ENCODE measurements at places on chromosomes 12 and 14. TPM values are rescaled to one million over a fixed set of nuclear protein-coding genes. Genes with fewer than 3 reads are reported as not detected.
A peak's percentile ranks its signal among the peaks of the same experiment; 100 is the strongest.

SLC25A21 gene
- 2.6 TPM for polyA plus RNA-seq

HOTAIR gene
- polyA plus RNA-seq = 2.9 TPM

SCNN1A gene
- polyA plus RNA-seq = 64.3 TPM

KLRK1 gene
- polyA plus RNA-seq = 0.68 TPM

AMN gene
- 42.1 TPM for polyA plus RNA-seq

TAS2R50 gene
- polyA plus RNA-seq = 0.16 TPM

TBC1D30 gene
- polyA plus RNA-seq = 6.5 TPM

GZMH gene
- polyA plus RNA-seq = 0.21 TPM

TMEM132C gene
- 3.6 TPM for polyA plus RNA-seq

SRRM4 gene
- 0.05 TPM for polyA plus RNA-seq

DPY19L2 gene
- 21.5 TPM for polyA plus RNA-seq

RASSF9 gene
- polyA plus RNA-seq = 14.6 TPM

IKBIP gene
- 23.1 TPM for polyA plus RNA-seq

GRCh38 chr14:105193916-105194782 is 13.0 kb upstream of the NUDT14 start:
- no peak for DNase-seq

DNA sequence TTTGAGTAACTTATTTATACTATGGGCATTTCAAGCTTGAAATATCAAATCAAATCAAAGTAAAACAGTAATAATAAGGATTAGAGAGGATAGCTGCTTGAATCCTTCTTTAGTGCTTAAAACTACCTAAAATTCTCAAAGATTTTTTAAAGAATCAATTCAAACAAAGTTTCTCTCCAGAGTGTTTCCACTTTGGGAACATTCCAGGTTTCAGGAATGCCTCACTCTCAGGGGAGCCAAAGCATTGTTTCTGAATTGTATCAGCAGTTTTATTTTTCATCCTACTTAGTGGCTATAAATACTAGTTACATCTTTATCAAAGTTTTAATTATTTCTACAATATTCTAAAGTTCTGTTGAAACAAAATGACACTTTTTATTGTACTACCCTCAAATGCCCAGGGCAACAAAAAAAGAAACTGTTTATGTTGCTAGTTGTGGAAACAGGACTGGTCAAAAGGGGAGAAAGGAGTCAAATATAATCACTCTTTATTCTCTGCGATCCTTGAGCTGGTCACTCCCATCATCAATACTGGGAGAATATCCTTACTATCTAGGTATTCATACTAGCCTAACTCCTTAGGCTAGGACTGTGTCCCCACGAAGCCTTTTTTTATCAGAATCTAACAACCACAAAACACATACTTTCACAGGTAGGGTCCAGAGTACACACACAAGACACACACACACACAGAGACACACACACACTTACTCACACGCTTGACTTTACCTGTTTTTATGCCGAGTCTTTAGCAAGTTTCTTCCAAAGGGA is 598 bp downstream of the RASSF9 start:
- DNase-seq = peak; percentile 55

GRCh38 chr12:12714276-12715021 is 2.7 kb upstream of the CDKN1B start:
- DNase-seq = no peak

GRCh38 chr12:31845613-31846322 is 113.4 kb upstream of the RESF1 start:
- DNase-seq = no peak

- no peak for DNase-seq
Measured at GRCh38 chr14:103684871-103685270, 30.4 kb downstream of the XRCC3 start.

DNA sequence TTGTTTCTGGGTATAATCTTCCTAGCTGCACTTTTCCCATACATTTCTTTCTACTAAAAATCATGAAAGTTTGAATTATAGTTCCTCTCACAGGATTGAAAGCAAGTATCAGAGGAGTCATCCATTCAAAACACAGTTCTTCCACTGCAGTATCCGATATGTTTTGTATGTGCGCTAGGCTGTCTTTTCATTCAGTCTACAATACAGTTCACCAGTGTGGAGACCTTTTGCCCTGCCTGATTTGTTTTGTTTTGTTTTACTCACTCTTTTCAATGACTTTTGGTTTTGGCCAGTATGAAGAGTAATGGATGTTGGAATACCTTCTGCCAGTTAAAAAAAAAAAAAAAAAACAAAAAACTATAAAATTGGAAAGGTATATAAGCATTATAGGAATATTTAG is 91.4 kb downstream of the FGD4 start:
- no peak for DNase-seq

DNA sequence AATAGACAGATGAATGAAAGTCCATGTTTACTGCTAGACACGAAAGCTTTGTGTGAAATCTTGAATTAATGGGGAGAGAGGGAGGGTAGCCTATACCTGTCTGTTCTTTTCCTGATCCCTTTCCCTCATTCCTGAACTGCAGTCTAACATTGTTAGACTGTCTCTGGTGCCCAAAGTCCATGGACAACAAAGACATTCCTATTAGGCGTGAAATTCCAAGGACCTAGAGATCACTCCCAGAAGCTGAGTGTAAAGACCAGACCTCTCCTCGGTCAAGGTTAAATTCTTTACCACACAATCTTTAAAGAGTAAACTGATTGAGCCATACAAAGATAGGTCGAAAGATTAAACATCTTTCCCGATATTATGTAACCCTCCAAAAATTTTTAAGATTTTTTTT is 270.7 kb upstream of the GARIN2 start:
- DNase-seq = no peak

DNA sequence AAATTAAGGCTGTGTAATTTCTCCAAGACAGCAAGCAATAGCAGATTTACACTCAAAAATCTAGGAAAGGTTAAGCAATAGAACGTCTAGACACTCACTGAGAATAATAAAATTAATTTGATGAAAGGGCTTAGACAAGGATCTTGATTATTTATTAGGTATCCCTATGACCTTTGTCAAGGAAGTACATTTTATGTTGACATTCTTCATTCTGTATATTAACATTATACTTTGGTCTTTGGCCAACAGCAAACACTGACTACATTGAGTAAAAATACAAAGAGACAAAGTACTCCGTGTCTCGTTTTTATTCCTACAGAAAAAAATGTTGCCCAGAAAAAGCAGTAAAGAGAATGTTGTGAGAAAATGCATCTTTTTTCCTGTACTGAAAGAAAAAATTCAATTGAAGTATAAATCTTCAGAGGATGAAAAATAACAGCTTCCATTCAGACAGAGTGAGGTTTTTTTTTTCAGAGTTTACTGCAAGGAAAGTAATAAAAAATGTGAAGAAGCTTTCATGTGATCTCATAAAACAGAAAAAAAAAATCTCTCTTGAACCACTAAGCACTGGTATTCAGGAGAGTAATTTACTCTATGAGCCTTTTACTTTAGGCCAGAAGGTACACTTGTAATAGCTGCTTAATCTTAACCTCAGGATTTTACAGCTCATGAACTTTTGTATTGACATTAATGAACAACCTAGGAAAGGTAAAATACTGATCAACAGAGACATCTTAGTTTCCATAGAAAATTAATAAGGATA is 605.0 kb downstream of the FSCB start:
- no peak for DNase-seq

GRCh38 chr12:108782971-108783370 is 51.7 kb upstream of the CORO1C start:
- no peak for DNase-seq

GRCh38 chr14:36931791-36932190 is 240.6 kb downstream of the SLC25A21 start:
- no peak for DNase-seq

DNA sequence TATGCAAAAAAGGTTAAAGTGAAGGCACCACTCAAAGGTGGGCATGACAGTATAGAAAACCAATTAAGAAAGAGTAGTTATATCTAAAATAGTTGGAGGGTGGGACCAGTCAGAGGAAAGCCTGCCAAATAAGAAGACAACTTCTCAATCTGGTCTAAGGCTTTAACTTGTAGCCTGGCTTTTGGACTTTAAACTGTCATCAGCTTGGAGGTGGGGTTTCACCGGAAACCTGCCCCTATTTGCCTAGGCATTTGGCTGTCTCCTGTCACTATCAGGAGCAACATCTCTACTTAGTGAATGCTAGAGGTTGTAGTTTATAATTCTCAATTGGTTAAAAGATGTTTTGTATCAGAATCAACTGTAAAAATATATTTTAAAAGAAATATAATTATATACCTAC is 107.3 kb downstream of the SLCO1B3 start:
- no peak for DNase-seq

GRCh38 chr12:111488271-111488670 is 82.5 kb downstream of the SH2B3 start:
- DNase-seq = no peak
